ENCODE measurements at places on chromosomes 7 and 10.

GRCh38 chr10:102710609-102711008 lies 3.6 kb downstream of the ARL3 start:
- no peak for DNase-seq

DNA sequence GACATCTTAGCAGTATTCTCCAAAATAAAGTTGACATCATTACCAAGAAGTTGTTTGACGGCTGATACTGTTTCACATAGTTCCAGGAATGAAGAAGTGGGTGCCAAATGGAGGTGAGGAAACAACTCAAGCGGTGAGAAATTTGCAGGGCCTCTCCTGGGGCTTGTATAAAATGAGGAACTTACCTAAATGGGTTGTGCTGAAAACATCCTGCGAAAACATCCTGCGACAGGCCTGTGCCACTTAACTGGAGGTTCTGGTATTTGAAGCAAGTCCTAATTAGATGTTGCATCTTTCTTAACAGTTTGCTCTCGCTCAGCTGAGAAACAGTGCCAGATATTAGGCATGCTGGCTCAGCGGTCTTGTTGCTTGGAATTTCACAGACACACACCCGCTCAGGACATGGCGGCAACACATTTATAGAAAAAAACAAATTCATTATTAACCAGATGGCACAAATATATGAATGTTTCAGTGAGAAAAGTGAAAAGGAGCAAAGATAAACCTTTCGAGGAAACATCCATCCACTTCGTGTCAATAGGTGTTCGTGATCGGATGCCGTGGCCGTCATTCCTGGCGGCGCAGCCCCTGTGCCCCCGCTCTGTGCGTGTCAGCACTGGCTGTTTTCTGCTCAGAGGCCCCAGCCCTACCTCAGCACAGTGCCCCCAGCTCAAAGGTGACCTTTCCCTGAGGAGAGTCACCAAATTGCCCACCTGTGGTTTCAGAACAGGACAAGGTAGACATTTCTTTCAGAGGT lies 48.1 kb downstream of the CDC123 start:
- DNase-seq, result no peak

DNA sequence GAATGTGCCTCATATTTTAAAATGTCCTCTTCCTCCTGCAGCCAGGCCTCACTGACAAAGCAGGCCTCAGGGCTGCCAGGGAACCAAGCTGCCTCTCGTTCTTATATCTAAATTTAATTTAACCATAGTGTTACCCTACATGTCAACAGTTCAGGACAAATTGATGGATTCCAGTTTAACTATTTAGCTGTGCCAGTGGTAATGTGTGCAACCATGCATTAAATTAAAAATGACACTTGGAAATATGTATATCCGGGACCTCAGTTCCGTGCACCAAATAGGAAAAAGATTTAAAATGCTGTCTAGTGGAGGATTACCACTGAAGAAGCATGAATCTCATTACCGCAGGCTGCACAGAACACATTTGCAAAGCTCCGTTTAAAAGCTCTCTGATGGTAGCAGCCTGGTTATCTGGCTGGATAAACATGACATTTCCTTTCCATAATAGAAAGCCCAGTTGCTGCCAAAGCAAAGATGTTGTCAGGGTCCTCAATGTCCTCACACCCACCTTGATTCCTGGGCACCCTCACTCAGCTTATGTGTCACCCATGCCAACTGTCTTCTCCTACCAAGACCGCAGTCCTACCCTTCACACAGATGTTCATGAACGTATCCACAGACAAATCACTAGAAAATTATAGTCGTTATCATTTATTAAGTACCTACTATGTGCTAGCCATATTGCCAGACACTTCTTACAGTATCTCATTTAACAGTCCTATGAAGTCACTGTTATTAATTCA lies 73.3 kb upstream of the FRMD4A start:
- DNase-seq, result no peak

DNA sequence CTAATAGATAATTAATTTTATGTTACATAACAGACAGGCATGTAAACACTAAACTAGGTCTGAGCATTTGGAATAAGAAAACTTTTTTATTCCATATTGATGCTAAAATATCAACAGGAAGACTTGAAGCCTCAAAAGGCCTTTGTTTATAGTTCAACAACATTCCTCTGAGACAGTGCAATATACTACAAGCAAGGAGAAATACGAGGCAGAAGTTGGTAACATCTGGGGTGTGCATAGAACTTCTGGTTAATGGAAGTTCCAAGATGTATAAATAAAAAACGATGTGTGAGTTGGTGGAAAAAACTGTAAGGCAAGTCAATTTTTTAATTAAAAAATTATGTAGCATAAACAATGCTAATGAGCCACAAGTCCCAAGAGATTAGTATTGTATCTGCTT lies 139.6 kb downstream of the SKAP2 start:
- no peak for DNase-seq

GRCh38 chr7:30671793-30672465 lies 10.3 kb downstream of the CRHR2 start:
- DNase-seq, result no peak
